CD4-positive, alpha-beta T cell treated with Interleukin-12 subunit alpha and Interleukin-12 subunit beta, for 1 hour (primary cell): ENCODE measurements at places on chromosomes 6 and 20.

- DNase-seq = no peak
Observed at GRCh38 chr6:158648682-158649131, 1.1 kb upstream of the SYTL3 start.

DNA sequence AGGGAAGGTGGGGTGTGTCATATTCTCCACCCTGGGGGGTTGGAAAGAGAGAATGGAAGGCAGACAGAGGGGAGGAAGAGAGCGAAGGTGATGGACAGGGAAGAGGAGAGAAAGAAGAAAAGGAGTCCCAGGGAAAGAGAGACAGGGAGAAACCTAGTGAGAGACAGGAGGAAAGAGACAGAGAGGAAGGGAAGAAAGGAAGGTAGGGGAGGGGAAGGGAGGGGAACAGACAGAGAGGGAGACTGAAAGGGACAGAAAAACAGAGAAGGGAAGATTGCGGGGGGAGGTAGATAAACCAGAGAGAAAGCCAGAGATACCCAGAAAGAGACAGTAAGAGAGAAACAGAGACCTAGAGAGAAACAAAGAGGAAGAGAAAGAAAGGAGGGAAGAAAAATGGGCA is 88.4 kb downstream of the CDH22 start:
- no peak for DNase-seq

DNA sequence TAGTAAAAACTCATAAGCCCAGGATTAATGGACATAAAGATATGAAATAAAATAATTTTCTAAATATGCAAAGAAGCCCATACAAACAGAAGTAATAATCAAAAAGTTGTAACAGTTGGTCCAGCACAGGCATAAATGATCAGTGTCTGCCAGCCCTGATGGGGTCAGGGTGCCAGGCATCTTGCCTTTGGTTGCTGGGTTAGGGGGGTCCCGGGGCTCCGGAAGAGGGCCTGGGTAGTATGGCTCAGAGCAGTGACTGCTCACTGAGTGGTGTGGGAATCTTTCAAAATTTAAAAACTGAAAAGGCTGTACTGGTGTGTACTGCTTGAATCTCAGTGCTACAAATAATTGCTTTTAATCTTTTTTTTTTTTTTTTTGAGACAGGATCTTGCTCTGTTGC is 7.7 kb upstream of the QKI start:
- no peak for DNase-seq

DNA sequence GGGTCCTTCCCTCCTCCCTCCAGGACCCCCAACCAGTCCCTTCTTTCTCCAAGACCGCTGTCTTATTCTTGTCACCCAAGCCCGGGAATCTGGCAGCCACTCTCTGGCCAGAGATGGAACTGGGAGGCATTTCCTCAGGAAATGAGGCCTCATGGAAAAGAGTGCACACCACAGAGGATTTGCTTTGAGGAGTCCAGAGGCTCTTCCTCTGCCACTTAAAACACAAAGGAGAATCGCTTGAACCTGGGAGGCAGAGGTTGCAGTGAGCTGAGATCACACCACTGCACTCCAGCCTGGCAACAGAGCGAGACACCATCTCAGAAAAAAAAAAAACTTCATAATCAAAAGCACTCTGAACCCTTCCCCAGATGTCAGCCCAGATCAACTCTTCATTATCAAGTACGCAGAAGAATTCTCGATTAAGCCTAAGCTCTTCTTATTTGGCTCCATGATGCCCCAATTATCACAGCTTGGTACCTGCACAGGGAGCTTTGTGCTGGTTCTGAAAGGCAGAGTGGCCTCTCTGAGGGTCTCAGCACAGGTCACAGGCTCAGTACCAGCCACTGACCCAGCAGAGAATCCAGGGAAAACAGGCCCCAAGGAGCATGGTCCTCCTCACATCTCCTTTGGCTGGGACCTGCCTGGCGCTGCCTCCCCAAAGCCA is 82.9 kb upstream of the MAFB start:
- DNase-seq = no peak

- DNase-seq = no peak
Observed at GRCh38 chr6:164408868-164409267, 900.5 kb downstream of the C6orf118 start.

GRCh38 chr20:41608606-41609005 is 9.6 kb downstream of the CHD6 start:
- DNase-seq = no peak

DNA sequence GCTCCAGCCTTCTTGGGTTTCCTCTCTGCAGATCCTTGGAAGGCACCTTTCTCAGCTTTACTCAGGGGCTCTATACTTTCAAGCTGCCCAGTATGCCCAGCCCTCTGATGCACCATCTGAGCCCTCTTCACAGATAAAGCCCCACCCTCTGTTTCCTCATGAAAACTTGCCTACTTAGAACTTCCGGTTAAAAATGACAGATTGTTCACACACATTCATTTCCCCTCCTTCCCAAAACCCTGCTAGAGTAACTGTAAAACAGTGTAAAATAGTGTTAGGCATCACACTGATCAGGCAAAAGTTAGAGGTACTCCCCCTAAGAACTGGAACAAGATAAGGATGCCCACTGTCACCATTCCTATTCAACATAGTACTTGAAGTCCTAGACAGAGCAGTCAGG is 14.0 kb upstream of the GCM1 start:
- no peak for DNase-seq

- no peak for DNase-seq
Observed at GRCh38 chr6:16658348-16659034, 102.8 kb downstream of the ATXN1 start.

- no peak for DNase-seq
Observed at GRCh38 chr6:24231438-24231977, 105.5 kb downstream of the NRSN1 start.

DNA sequence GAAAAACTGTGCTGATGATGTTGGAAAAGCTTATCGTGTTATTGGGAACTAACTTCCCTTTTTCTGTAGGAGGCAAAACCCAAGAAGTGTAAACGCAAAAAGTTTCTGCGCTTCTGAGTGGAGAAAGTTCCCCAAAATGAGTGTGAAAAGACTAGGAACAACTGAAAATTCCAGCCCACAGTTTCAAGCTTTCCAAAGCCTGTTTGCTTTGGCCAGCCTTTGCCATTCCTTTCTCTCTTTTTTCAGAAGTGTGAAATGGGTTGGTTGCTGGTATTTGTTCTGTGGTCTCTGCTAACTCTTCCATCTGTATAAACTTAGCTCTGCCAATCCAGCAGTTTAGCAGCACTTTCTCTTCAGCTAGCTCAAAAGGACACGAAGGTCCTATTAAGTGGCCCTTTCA is 491.3 kb downstream of the MAFB start:
- no peak for DNase-seq

- DNase-seq = peak; percentile 62
Observed at GRCh38 chr6:16413399-16413798, 175.0 kb downstream of the GMPR start.

DNA sequence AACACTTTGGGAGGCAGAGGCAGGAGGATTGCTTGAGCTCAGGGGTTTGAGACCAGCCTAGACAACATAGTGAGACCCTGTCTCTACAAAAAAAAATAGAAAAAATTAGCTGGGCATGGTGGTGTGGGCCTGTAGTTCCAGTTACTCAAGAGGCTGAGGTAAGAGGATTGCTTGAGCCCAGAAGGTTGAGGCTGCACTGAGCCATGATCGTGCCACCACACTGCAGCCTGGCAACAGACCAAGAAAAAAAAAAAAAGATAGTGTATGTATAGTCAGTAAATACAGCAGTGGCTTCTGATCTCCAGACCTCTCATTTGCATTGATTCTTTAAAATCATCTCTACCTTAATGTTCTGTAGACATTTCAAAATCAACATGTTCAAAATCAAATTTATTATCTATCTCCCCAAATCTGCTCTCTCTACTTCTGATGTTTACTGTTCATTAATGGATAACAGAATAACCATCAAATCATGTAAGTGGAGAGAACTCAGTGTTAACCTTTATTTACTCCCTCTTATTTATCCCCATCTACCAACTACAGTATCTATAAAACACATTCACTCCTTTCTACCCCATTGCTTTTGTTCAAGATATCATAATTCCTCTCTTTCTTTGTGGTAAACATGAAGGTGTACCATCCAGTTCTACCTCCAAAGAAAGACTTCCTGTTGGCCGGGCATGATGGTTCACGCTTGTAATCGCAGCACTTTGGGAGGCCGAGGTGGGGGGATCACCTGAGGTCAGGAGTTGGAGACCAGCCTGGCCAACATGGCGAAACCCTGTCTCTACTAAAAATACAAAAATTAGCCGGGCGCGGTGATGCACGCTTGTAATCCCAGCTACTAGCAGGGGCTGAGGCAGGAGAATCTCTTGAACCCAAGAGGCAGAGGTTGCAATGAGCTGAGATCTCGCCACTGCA is 7.7 kb downstream of the PROCR start:
- DNase-seq = no peak

GRCh38 chr6:54267798-54268197 is 40.4 kb upstream of the TINAG start:
- no peak for DNase-seq

DNA sequence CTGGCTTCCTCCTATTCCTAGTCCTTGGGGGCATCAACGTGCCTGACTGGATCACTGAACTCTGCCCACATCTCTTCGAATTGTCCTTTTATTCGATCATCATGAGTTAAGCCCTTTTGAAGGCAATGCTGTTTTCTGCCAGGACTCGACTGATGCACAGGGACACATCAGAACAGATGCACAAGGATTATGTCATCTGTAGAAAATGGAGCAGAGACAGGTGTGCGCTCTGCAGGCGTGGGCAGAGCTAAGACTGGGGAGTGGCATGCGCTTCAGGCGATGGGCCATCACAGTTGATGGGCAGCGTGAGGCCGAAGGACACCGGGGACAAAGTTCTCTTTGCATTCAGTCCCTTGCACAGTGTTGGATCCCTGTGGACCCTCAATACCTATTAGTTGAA is 13.1 kb downstream of the GABRR1 start:
- DNase-seq = no peak

GRCh38 chr20:48195121-48195870 is 410.0 kb upstream of the SULF2 start:
- DNase-seq = no peak

- no peak for DNase-seq
Observed at GRCh38 chr6:10140824-10141223, 274.1 kb downstream of the TFAP2A start.

- DNase-seq = no peak
Observed at GRCh38 chr20:63163596-63164483, 52.1 kb downstream of the YTHDF1 start.

GRCh38 chr6:89970609-89971337 is 76.5 kb downstream of the GJA10 start:
- peak; percentile 48 for DNase-seq

DNA sequence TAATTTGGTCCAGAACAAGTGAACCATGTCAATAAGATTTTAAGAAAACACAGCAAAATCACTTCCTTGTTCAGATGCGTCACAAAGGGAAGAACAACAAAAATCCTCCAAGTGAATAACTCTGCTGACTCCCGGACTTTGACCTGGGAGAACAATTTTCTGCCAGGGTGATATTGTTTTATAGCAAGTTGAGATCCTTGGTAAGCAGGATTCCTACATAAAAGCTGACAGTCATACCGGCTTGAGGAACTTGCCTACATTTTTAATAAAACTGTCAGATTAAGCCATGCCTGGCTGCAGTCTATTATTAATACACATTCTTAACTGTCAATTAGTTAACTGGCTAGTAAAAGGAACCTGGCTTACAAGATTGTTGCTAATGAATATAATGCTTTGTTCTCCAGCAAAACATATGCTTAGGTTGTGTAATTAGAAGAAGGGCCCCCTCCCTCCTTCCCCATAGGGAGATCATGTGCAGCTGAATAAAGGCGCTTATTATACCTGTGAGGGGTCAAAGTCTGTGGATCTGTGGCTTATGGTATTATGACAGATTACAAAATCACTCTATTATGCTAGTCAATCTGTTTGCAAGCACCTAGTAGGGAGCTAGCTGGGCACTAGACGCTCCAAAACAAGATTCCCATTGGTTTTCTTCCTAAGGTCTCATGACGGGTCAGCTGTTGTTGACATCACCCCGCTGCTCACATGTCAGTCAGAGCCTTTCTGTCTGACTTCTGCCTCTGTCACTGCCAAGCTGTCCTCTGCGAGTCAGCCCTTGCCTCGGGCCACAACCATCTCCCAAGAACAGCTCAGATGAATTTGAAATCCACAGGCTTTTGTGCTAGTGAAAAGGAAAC is 44.6 kb upstream of the SEC63 start:
- no peak for DNase-seq

DNA sequence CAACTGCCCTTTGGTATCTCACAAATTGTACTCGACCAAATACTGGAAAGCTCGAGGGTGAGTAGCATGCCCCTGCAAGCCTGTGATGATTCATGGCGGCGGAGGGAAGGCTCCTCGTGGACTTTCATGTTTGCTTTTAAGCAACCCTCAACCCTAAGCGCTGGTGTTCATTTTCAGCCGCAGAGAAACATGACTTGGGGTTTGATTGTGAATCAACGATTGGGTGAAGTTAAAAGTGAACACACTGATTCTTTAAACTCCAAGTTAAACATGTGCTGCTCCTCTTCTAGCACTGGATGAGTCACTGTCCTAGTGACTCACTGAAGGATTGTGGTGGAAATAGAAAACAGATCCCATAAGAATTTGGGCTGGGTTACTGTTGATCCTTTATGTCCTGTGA is 8.3 kb downstream of the CD109 start:
- DNase-seq = no peak

DNA sequence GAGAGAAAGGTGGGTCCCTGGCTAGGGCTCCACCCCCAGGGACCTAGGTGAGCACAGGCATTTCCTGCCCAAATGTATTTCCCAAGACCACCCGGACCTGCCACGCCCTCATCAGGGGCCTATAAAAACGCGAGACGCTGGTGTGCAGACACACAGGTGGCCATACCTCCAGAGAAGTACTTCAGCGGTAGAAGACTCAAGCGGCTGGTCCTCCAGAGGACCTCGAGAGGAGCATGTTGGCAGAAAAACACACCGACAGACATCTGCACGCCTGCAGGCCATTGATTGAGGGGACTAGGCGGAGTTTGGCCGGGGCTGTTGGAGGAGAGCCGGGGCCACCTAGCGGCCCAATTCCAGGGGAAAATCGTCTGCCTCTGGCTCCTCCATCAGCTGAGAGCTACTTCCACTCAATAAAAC is 695.8 kb upstream of the MMS22L start:
- no peak for DNase-seq

DNA sequence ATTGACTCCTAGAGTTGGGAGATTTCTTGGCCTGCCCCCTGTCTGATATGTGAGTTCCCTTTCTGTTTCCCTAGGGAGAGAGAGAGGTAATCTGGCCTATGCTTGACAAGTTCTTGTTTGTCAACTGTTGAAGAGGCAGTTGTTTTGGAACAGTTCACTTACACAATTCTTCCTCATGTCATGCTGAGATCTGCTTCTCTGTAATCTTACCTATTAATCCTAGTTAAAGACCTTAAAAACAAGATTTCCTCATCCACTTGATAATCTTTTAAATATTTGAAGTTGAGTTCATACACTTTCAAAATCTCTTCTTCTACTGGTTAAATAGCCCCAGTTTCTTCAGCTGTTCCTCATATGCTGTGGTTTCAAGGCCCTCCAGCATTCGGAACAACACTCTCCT is 89.9 kb downstream of the FIG4 start:
- DNase-seq = no peak
